ENCODE measurements at places on chromosomes 3 and 15. TPM values are rescaled to one million over a fixed set of nuclear protein-coding genes. Genes with fewer than 3 reads are reported as not detected.

DNA sequence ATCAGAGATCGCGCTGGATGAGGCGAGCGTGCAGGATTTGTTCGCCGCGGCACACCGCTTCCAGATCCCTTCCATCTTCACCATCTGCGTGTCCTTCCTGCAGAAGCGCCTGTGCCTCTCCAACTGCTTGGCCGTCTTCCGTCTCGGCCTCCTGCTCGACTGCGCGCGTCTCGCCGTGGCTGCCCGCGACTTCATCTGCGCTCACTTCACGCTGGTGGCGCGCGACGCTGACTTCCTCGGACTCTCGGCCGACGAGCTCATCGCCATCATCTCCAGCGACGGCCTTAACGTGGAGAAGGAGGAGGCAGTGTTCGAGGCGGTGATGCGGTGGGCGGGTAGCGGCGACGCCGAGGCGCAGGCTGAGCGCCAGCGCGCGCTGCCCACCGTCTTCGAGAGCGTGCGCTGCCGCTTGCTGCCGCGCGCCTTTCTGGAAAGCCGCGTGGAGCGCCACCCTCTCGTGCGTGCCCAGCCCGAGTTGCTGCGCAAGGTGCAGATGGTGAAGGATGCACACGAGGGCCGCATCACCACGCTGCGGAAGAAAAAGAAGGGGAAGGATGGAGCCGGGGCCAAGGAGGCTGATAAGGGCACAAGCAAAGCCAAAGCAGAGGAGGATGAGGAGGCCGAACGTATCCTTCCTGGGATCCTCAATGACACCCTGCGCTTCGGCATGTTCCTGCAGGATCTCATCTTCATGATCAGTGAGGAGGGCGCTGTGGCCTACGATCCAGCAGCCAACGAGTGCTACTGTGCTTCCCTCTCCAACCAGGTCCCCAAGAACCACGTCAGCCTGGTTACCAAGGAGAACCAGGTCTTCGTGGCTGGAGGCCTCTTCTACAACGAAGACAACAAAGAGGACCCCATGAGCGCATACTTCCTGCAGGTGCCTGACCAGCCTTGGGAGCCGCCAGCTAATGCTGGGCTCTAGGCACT is 819 bp downstream of the KLHL40 start:
- peaks cover 44% of the 10 kb centered on the region for H3K27me3 ChIP-seq
- H3K4me3 ChIP-seq, result no peak overlapping the region
- no peak for DNase-seq

DNA sequence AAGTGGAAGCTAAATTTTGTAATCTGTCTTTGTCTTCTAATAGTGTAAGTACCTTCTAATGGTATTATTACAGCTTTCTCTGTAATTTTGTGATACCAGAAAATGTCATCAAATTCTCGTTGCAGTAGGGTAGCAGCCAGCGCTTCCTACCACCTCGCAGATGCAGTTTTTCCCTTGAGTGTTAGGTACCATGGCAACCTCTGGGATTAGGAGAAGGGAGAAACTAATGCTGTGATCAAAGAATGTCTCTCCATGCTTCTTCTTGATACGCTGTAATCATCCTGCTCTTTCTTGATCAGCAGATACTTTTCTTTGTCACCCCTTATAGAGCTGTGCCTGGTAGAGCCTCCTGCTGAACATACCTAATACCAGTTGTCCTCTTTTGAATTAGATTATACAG is 27.7 kb downstream of the SRP14 start:
- no peak overlapping the region for H3K4me3 ChIP-seq
- H3K4me1 ChIP-seq, result no peaks in the 10 kb centered on the region
- no peak for DNase-seq
- H3K27ac ChIP-seq, result no peak overlapping the region
- H3K36me3 ChIP-seq, result peaks cover 34% of the 10 kb centered on the region

DNA sequence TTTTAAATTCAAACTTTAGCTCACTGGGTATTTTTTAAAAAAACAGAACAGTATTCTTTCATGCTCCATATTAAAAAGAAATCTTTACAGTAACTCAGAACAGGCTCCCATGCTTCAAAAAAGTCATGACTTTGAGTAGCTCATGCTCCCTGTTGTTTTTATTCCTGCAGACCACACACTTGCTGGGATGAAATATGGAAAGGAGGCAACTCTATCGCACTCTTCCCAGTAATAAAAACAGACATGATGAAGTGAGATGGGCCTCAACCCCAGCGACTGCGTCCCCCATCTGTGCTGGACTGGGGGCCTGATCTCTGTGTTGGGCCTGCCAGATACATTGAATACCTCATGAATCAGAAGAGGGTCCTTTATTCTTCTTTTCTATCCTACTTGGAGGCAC is 58.9 kb downstream of the ARHGEF3 start:
- no peaks in the 10 kb centered on the region for H3K4me1 ChIP-seq
- DNase-seq, result no peak
- H3K4me3 ChIP-seq, result no peak overlapping the region
- no peak overlapping the region for H3K27ac ChIP-seq
- H3K36me3 ChIP-seq, result peaks cover 79% of the 10 kb centered on the region

Gene MUSTN1
- 0.85 TPM for total RNA-seq

DNA sequence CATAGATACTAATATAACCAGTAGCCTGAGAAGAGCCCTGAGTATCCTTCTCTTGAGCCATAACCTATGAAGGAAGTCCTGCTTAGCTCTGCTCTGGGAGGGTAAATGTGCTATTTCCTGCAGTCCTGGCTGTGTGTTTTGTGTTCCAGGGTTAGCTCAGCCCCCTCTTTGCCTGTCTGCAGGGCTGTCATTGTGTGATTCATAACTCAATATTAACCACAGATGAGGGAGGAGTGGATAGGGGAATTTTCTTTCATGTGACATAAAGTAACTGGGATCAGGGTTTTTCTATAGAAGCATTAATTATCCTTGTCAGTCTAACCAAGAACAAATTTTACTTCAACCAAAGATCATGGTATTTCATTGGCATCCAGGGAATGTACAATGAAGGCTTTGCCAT is 183.3 kb upstream of the ZBTB20 start:
- no peaks in the 10 kb centered on the region for H3K4me1 ChIP-seq
- H3K36me3 ChIP-seq, result no peaks in the 10 kb centered on the region
- DNase-seq, result no peak
- H3K27ac ChIP-seq, result no peak overlapping the region

GRCh38 chr3:118587847-118588246 is 446.8 kb downstream of the IGSF11 start:
- H3K27me3 ChIP-seq, result no peaks in the 10 kb centered on the region
- no peak for DNase-seq
- H3K36me3 ChIP-seq, result no peaks in the 10 kb centered on the region
- no peak overlapping the region for H3K27ac ChIP-seq
- no peaks in the 10 kb centered on the region for H3K4me1 ChIP-seq
- no peak overlapping the region for H3K4me3 ChIP-seq

DNA sequence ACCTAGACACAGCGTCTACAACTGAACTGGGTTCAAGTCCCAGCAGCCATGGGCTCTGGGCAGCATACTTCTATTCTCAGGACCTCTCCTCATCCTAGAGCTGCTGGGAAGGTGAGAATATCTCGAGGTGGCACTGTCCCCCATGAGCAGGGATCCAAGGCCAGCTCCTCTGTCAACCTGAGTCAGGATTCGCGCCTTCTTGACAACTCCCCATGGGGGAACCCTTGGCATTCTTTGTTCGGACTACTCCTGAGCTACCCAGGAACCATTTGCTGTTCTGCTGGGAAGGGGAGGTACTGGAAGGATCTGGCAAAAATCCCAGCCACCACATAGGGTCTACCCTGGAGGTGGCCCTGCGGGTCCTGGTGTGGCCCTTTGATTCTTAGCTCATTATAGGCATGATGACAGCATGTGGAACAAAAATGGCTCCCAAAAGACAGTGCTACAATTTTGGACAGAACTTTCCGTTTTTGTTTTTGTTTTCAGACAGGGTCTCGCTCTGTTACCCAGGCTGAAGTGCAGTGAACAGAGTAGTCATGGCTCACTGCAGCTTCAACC is 22.3 kb downstream of the PLXNB1 start:
- H3K27me3 ChIP-seq, result no peaks in the 10 kb centered on the region
- no peaks in the 10 kb centered on the region for H3K4me1 ChIP-seq
- H3K36me3 ChIP-seq, result no peaks in the 10 kb centered on the region
- no peak overlapping the region for H3K4me3 ChIP-seq
- no peak for DNase-seq
- H3K27ac ChIP-seq, result no peak overlapping the region

Gene ABI3BP
- total RNA-seq, result 0.80 TPM

GRCh38 chr3:125462722-125463299 is 57.2 kb downstream of the SNX4 start:
- H3K27ac ChIP-seq, result no peak overlapping the region
- peaks cover 25% of the 10 kb centered on the region for H3K36me3 ChIP-seq
- no peak for DNase-seq
- no peak overlapping the region for H3K4me3 ChIP-seq
- no peaks in the 10 kb centered on the region for H3K27me3 ChIP-seq

Gene PLA2G4F
- 2.1 TPM for total RNA-seq

GRCh38 chr15:89780601-89781000 is 4.5 kb downstream of the MESP2 start:
- no peak overlapping the region for H3K27ac ChIP-seq
- no peak for DNase-seq
- H3K36me3 ChIP-seq, result no peaks in the 10 kb centered on the region
- peaks cover 3% of the 10 kb centered on the region for H3K4me1 ChIP-seq
- peaks cover 11% of the 10 kb centered on the region for H3K27me3 ChIP-seq

DNA sequence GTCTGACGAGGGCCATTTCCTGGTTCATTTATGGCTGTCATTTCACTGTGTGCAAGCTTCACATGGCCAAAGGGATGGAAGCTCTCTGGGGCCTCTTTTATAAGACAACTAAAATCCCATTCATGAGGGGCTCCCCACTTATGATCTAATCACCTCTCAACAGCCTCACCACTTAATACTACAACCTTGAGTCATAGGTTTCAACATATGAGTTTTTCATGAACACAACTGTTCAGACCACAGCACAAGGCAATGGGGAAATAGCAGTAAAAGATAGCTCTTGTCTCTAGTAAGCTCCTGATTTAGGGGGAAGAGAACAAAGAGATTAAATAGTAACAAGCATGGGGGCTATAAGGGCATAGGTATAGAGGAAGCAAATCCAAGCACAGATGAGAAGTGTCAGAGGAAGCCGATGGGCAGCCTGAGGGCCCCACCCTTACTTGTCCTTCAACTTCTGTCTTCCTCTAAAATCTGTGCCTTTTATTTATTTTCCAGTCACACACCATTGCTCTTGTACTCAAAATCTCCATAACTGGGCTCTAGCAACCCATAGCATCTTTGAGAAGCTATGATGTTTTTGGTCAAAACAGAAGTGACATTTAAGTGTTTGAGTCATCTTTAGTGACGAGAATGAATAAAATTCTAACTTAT is 329.1 kb downstream of the UNC13C start:
- H3K4me1 ChIP-seq, result no peaks in the 10 kb centered on the region
- H3K27ac ChIP-seq, result no peak overlapping the region
- H3K4me3 ChIP-seq, result no peak overlapping the region
- DNase-seq, result no peak
- H3K27me3 ChIP-seq, result no peaks in the 10 kb centered on the region

Gene TUSC7
- not detected for total RNA-seq

DNA sequence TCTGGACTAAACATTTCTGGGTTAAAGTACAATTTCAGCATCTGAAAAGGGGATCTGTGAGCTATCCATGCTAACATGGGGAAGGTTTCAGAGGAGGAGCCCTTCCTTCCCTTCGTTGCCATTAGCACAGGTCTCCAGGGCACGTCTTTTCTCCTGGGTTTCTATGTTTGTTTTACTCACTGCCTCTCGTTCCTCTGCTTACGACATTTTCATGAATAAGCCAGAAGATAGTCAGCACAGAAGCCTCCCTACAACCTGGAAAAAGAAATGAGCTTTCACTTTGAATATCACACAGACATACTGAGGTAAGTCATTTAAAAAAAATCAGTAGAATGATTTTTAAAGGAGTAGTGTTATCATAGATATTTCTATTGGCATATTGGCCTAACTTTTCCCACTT is 117.2 kb upstream of the KCNMB2 start:
- H3K4me3 ChIP-seq, result no peak overlapping the region
- no peaks in the 10 kb centered on the region for H3K36me3 ChIP-seq
- no peaks in the 10 kb centered on the region for H3K27me3 ChIP-seq
- H3K4me1 ChIP-seq, result no peaks in the 10 kb centered on the region

GRCh38 chr3:75144406-75144805 is 519.7 kb upstream of the FRG2C start:
- H3K27me3 ChIP-seq, result no peaks in the 10 kb centered on the region
- H3K4me1 ChIP-seq, result no peaks in the 10 kb centered on the region
- no peak overlapping the region for H3K27ac ChIP-seq
- H3K4me3 ChIP-seq, result no peak overlapping the region

DNA sequence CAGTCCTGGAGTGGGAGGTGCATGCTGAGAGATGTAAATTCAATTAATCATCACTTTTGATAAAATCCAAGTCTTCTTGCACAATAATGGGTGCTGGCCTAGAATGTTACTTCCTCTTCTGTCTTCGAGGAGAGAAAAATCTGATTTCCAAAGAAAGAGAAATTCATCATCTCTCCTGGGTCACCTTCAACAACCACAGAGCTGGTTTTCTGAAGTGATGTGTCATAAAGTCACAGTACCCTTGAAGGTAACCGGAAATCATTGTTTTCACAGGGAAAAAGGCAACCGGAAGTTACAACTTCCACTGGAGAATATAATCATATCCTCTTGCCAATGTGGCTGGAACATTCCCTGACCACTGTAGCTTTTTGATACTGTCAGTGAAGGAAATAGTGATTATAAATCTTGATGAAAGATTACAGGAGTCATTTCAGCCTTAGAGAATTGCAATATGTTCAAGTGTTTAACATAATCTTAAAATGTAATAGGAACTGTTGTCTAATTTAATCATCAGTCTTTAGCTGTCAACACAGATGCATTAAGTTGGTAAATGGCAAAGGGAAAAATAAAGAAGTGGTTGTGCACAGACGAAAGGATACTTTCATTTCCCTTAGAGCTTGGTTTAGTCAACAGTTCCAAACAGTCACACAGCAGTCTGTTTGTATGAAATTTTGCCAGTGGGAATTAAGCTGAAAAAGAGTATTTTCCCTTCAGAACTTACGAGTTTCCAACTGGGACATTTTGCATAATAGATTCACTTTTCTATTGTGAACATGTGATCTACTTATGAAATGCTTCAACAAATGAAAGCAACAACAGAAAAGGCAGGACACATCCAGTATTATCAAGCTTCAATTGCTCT is 106.5 kb upstream of the SLC4A7 start:
- peaks cover 9% of the 10 kb centered on the region for H3K4me1 ChIP-seq
- no peaks in the 10 kb centered on the region for H3K27me3 ChIP-seq
- no peak for DNase-seq
- H3K4me3 ChIP-seq, result no peak overlapping the region

Gene REC114
- 0.09 TPM for total RNA-seq

DNA sequence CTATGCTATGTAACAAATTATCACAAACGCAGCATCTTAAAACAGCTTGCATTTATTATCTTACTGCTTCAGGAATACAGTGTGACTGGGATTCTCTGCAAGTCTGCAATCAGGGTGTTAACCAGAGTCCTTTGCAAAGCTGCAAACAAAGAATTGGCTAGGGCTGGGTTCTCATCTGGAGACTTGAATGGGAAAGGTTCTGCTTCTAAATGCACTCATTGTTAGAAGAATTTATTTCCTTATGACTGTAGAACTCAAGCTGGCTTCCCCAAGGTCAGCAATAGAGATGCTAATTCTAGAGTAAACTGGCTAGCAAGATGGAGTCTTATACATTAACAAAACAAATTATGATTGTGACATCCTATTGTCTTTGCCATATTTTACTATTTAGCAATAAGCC is 673.7 kb downstream of the DIPK2A start:
- no peak overlapping the region for H3K27ac ChIP-seq
- H3K4me3 ChIP-seq, result no peak overlapping the region
- H3K36me3 ChIP-seq, result no peaks in the 10 kb centered on the region
- H3K4me1 ChIP-seq, result no peaks in the 10 kb centered on the region

- H3K36me3 ChIP-seq, result no peaks in the 10 kb centered on the region
- no peak overlapping the region for H3K27ac ChIP-seq
- no peak overlapping the region for H3K4me3 ChIP-seq
- H3K4me1 ChIP-seq, result peaks cover 2% of the 10 kb centered on the region
- peaks cover 22% of the 10 kb centered on the region for H3K27me3 ChIP-seq
These were observed 37.9 kb upstream of the RPL32 start for GRCh38 chr3:12879191-12879815.
